ENCODE measurements at places on chromosomes 16 and 17. TPM values are rescaled to one million over a fixed set of nuclear protein-coding genes. Genes with fewer than 3 reads are reported as not detected.

- no peaks in the 10 kb centered on the region for H3K36me3 ChIP-seq
- H3K27me3 ChIP-seq = no peaks in the 10 kb centered on the region
- H3K4me3 ChIP-seq = no peak overlapping the region
- no peak for DNase-seq
- no peak overlapping the region for H3K27ac ChIP-seq
- H3K4me1 ChIP-seq = peaks cover 21% of the 10 kb centered on the region
Observed at GRCh38 chr17:69503711-69504110, 89.2 kb downstream of the MAP2K6 start.

- H3K4me3 ChIP-seq = peak overlapping the region; percentile 21
- H3K27ac ChIP-seq = peak overlapping the region; percentile 55
- H3K36me3 ChIP-seq = peaks cover 26% of the 10 kb centered on the region
- DNase-seq = peak; percentile 36
Observed at GRCh38 chr17:8225813-8226535, 15.6 kb upstream of the AURKB start.

- peaks cover 6% of the 10 kb centered on the region for H3K4me1 ChIP-seq
- H3K4me3 ChIP-seq = no peak overlapping the region
- H3K27ac ChIP-seq = no peak overlapping the region
- no peak for DNase-seq
- no peaks in the 10 kb centered on the region for H3K27me3 ChIP-seq
Observed at GRCh38 chr16:67571981-67572431, 9.7 kb downstream of the CTCF start.

The UBALD1 gene
- total RNA-seq = 33.6 TPM

- peaks cover 24% of the 10 kb centered on the region for H3K4me1 ChIP-seq
- no peak overlapping the region for H3K27ac ChIP-seq
- no peaks in the 10 kb centered on the region for H3K36me3 ChIP-seq
- no peaks in the 10 kb centered on the region for H3K27me3 ChIP-seq
- no peak for DNase-seq
- no peak overlapping the region for H3K4me3 ChIP-seq
Observed at GRCh38 chr16:65770752-65771151, 595.7 kb upstream of the CDH5 start.

DNA sequence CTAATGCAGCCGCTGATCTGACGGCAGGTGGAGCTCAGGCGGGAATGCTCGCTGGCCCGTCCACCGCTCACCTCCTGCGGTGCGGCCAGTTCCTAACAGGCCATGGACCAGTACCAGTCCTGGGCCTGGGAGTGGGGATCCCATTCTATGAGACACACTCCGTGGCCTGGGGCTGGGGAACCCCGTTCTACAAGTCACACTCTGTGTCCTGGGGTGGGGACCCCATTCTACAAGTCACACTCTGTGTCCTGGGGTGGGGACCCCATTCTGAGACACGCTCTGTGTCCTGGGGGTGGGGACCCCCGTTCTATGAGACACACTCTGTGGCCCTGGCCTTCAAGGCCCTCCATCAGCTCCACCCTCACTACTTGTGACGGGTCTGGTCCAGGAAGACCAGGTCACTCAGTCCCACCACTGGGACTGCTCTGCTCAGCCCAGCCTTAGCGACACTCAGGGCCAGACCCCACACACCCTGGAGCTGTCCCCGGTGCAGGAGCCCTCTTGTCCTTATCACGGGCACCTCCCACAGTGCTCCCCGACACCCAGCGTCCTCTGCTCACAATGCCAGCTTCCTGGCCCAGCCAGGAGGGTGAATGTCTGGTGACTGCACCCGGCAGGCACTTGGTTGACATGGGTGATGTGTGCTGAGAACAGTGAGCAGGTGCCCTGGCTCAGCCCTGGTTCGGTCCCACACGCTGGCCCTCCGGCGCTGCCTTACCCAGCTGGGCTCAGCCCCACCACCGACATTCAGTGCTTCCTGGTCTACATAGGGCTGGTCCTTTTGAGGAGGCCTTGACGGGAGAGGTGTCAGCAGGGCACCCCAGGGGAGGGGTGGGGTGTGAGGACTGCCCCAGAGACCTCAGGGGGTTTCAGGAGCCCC, 89.1 kb downstream of the TBC1D16 start:
- no peak for DNase-seq
- H3K27me3 ChIP-seq = no peaks in the 10 kb centered on the region
- no peaks in the 10 kb centered on the region for H3K36me3 ChIP-seq
- H3K4me3 ChIP-seq = no peak overlapping the region

The COG7 gene
- 9.7 TPM for total RNA-seq

DNA sequence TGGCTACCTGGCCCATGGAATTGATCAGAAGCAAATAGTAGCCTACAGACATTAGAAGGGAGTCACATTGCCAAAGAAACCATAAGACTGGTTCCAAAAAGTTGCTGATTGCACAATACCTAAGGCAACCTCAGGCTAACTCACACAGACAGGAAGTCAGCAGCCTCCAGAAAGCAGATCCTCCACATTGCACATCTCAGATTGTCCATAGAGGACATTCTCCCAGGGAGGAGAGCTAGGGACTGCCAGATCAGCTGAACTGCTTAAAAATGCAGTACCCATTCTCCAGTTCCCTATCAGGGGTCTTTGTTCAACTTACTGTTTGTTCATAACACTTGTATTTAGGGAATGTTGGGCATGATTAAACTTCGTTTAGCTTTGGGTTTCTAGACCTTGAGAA, 4.2 kb downstream of the CCL3 start:
- H3K27ac ChIP-seq = no peak overlapping the region
- H3K4me1 ChIP-seq = no peaks in the 10 kb centered on the region
- peak; percentile 74 for DNase-seq
- H3K27me3 ChIP-seq = peaks cover 3% of the 10 kb centered on the region

The GP1BA gene
- not detected for total RNA-seq

GRCh38 chr17:28567604-28568003, 3.7 kb downstream of the PIGS start:
- H3K27me3 ChIP-seq = no peaks in the 10 kb centered on the region
- peaks cover 14% of the 10 kb centered on the region for H3K4me1 ChIP-seq
- DNase-seq = no peak
- H3K36me3 ChIP-seq = no peaks in the 10 kb centered on the region
- no peak overlapping the region for H3K27ac ChIP-seq
- no peak overlapping the region for H3K4me3 ChIP-seq

- no peak for DNase-seq
- H3K27me3 ChIP-seq = peaks cover 71% of the 10 kb centered on the region
- H3K4me1 ChIP-seq = peaks cover 4% of the 10 kb centered on the region
- no peak within 1 kb of the TSS for H3K27ac ChIP-seq
Observed at GRCh38 chr17:74924250-74924948, at the start of gene OTOP2. TSS of gene OTOP2 (plus strand) at chr17:74924273. CDS start at chr17:74924633, 360 bp downstream.

GRCh38 chr17:69907132-69907847, 167.7 kb upstream of the KCNJ16 start:
- no peak overlapping the region for H3K27ac ChIP-seq
- no peaks in the 10 kb centered on the region for H3K36me3 ChIP-seq
- H3K4me1 ChIP-seq = no peaks in the 10 kb centered on the region
- DNase-seq = no peak
- H3K4me3 ChIP-seq = no peak overlapping the region

DNA sequence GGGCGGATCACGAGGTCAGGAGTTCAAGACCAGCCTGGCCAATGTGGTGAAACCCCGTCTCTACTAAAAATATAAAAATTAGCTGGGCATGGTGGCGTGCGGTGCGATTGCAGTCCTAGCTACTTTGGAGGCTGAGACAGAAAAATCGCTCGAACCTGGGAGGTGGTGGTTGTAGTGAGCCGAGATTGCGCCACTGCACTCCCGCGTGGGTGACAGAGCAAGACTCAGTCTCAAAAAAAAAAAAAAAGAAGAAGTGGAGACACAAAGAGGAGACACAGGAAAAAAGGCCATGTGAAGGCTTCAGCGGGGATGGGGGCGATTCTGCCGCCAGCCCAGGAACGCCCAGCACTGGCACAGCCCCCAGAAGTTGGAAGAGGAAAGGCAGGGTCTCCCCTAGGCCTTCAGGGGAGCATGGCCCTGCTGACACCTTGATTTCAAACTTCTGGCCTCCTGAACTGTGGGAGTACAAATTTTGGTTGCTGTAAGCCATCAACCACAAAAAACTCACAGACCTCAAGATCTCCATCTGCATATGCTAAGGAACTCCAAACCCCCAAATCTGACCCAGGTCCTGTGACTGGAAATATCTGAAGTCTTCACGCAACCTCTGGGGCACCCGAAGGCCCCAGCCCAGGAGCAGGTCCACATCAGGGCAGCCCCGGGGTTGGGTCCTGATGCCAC, 7.0 kb downstream of the SGSH start:
- H3K27ac ChIP-seq = no peak overlapping the region
- no peak overlapping the region for H3K4me3 ChIP-seq
- H3K27me3 ChIP-seq = no peaks in the 10 kb centered on the region

The TCAP gene
- total RNA-seq = 79.1 TPM
